ENCODE measurements at places on chromosomes 1 and 21. TPM values are rescaled to one million over a fixed set of nuclear protein-coding genes. Genes with fewer than 3 reads are reported as not detected.

Gene CLDN14
- total RNA-seq, result not detected

Gene LGR6
- total RNA-seq, result 2.9 TPM

Gene FAM163A
- total RNA-seq, result 0.36 TPM

Gene AZIN2
- total RNA-seq, result 8.7 TPM

Gene RHBDL2
- total RNA-seq, result 0.18 TPM

Gene CHI3L1
- 0.18 TPM for total RNA-seq

Gene FCER1G
- total RNA-seq, result 3.8 TPM

Gene FCRL1
- 0.18 TPM for total RNA-seq

Gene LCE1C
- total RNA-seq, result not detected

Measured in cerebellum (tissue), 4 donors.